Muscle of back (tissue), 13 donors: ENCODE measurements at places on chromosomes 11 and 22. TPM values are rescaled to one million over a fixed set of nuclear protein-coding genes. Genes with fewer than 3 reads are reported as not detected.
A peak's percentile ranks its signal among the peaks of the same experiment; 100 is the strongest.

DNA sequence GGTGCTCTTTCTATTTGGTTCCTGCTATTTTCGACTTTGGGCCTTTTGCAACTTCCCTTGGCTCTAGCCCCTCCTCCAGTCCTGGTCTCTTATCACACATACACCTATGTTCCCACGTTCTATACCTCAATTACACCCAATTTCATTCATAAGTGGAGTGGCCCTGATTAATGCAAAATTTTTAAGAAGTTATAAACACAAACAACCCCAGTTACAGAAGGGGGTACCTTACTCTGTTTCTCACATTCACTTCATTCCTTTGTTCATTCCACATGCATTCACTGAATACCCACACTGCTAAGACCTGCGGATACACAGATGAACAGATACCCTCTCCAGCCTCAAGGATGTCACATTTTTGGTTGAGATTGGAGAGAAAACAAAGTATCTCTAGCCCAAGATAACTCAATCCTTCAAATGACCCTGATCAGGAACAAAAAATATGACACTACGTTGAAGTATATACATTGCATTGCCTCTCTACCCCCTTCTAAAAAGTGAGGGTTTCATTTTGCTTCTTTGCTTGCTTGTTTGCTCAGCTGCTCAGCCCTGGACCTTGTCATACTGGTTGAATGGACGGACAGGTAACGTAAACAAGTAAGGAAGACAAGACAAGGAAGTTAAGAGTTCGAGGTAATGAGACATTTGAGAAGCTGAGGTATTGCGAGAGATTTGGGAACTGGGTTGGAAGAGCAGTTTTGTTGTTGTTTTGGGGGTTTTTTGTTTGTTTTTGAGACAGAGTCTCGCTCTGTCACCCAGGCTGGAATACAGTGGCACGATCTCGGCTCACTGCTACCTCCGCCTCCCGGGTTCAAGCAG is 3.6 kb upstream of the VPS37C start:
- no peak for DNase-seq

- no peak for DNase-seq
Observed at GRCh38 chr11:110345743-110346142, 49.3 kb upstream of the RDX start.

- DNase-seq, result no peak
Observed at GRCh38 chr22:25626624-25626990, 62.1 kb downstream of the GRK3 start.

DNA sequence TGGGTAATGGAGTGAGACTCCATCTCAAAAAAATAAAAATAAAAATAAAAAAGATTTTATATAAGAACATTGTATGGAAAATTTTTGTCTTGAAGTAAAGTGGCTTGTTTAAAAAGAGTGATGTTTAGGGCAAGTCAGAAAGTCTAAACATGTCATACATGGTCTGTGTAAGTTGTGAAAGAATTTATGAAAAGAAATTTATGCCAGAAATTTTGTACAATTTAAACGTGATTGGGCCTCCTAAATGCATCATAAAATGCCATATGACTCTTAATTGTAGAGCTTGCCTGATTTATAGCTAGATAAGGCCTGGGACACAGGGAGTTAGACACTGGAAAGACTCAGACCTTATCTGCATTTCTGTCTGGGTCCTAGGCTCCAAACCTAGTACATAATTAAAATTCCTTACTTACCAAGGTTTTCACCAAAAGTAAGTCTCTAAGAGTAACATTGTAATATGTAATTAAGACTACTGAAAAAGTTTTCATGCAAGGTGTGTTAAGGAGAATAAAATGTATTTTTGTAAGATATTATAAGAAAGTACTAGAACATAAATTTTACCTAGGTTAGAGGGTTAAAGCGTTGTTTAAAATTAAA is 110.5 kb downstream of the AASDHPPT start:
- no peak for DNase-seq

DNA sequence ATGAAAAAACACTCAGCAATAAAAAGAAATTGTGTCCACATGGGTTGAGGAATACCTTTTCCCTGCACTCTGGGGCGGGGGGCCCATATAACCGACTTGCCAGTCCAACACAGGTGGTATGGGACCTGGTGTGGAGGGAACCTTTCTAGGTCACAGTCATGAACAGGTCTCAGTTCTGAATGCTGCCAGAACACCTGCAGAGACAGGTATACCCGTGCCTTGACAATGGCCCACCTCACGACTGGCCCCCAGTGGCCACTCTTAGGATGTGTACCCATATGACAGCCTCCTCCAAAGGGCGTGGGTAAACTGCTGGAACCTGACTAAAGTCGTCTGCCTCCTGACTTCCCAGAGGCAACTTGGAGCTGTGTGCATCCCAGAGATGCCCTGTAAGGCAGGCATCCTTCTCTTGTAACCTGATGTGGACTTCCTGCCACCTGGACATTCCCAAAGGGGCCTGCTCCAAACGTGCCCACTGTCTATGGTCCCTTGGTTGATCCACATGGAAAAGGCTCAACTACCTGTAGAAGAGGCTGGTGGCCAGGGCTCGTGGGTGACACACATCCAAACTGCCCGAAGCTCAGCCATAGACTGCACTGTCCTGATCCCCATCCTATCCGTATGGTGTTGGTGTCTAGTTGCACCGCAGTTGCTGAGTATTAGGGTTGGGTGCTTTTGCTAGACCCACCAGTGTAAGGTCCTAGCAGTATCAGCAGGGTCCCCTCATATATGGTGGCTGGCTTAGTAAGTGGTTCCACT is 859.3 kb downstream of the BRD1 start:
- DNase-seq, result no peak

GRCh38 chr11:134360050-134360835 is 28.5 kb downstream of the GLB1L2 start:
- peak; percentile 54 for DNase-seq

DNA sequence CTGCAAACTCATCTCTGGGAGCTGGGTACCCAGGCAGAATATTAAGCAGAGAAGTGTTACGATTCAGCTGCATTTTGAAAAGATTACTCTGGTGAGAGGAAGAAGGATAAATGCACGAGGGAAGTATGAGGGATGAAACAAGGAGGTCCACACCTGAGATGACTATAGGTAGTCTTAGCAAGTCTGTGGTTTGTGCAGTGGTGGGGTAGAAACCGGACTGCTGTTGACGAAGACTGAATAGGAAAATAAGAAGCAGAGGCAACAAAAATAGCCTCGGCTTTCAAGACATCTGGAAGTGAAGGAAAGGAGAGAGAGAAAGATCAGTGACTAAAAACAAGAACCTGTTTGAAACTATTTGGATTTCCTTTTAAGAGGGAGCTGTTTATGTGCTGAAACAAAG is 810.8 kb downstream of the OPCML start:
- DNase-seq, result no peak

The IFITM10 gene
- polyA plus RNA-seq, result 0.53 TPM

The SORL1 gene
- 1.5 TPM for polyA plus RNA-seq

The TRIM77 gene
- not detected for polyA plus RNA-seq
